ENCODE measurements at places on chromosomes 16 and 17.
A peak's percentile ranks its signal among the peaks of the same experiment; 100 is the strongest.

- DNase-seq, result no peak
Observed at GRCh38 chr17:57696050-57696449, 49.0 kb downstream of the CCDC182 start.

- no peak for DNase-seq
Observed at GRCh38 chr17:46792071-46792470, 26.4 kb downstream of the WNT3 start.

DNA sequence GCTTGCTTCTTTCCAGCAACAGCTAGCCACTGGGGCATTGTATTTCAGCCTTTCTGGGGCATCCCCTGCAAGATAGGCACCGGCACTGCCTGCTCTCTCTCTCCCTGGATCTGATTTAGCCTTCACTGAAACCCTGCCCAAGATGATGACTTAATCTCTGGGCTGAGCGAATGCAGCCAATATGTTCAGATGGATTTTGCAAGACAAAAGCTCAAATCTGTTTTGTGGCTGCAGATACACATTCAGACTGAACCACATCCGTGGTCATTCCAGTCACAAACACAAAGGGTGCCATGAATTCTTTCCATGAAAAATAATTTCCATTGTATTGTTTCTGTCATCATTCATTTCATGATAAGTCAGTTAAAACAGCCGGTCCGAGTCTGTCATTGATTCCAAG is 24.2 kb downstream of the SOST start:
- no peak for DNase-seq

- DNase-seq, result no peak
Observed at GRCh38 chr17:42667088-42667951, 8.2 kb downstream of the TUBG2 start.

DNA sequence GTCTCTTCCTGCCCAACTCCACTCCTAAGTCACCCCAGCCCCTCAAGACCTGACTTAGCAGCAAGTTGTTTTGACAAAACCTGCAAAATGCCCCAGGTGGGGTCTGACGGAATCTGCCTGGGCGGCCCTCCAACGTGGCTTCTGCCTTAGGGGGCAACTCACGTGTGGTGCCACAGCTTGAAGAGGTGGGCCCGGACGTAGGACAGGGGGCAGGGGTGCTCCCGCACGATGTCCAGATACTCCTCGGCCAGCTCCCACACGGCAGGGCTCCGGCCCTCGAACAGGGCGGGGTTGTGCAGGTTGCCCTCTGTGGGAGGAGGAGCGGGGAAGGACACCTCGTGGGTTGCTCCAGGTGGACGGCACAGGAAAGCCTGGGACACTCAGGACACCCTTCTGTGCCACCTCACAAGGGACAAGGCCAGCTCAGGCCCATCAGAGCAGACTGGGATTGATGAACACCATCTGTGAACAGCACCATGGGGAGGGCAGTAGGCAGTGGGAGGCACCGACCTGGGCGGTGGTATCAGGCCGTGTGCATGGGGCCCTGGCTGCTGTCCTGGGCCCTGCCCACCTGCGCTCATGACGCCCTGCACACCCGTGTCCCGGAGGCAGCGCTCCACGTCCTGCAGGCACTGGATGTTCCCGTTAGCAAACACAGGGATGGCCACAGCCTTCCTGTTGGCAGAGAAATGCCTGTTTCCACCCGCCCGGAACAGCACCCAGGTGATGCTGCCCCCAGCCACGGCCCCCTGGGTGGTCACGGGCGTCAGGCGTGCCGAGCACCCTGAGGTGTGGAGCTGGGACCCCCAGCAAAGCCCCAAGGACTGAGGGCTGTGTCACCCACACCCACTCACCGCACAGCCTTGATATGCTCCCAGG is 4.3 kb downstream of the DUS1L start:
- no peak for DNase-seq

DNA sequence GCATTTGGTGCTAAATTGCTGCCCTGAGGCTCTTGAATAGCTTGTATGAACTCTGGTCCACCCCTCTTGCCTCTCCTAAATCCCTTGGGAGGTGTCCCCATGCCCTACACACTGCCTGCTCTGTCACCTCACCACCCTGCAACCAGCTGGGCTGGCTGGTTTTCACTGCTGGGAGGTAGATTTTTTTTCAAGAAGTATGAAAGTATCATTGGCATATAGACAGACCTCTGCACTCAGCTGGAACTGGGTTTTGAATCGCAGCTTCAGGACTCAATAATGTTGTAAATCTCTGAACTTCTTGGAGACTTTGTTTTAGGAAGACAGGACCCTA is 184.9 kb downstream of the MSI2 start:
- DNase-seq, result no peak

GRCh38 chr16:16045296-16045695 is 95.9 kb downstream of the ABCC1 start:
- no peak for DNase-seq

- no peak for DNase-seq
Observed at GRCh38 chr17:76956846-76957540, 88.8 kb downstream of the MGAT5B start.

DNA sequence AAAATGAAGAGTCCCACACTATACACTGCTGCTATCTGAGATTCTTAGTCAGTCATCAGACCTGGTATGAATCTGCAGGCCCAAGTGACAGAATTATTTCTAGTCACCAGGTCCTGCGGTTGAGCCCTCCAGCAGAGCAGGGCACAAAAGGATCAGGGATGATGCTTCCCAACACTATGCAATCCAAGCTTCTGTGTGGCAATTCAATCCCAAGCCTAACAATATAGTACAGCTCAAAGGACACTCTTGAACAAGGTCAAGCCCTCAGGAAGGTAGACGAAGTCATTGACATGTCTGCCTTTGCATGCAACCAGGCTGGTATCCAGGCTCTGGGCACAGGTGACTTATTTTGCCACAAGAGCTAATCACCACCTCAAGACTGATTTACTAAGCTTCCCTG is 5.8 kb downstream of the DCUN1D3 start:
- no peak for DNase-seq

GRCh38 chr17:77772461-77772897 is 186.0 kb upstream of the TNRC6C start:
- no peak for DNase-seq

GRCh38 chr16:78677181-78677731 is 577.8 kb downstream of the WWOX start:
- DNase-seq, result no peak

DNA sequence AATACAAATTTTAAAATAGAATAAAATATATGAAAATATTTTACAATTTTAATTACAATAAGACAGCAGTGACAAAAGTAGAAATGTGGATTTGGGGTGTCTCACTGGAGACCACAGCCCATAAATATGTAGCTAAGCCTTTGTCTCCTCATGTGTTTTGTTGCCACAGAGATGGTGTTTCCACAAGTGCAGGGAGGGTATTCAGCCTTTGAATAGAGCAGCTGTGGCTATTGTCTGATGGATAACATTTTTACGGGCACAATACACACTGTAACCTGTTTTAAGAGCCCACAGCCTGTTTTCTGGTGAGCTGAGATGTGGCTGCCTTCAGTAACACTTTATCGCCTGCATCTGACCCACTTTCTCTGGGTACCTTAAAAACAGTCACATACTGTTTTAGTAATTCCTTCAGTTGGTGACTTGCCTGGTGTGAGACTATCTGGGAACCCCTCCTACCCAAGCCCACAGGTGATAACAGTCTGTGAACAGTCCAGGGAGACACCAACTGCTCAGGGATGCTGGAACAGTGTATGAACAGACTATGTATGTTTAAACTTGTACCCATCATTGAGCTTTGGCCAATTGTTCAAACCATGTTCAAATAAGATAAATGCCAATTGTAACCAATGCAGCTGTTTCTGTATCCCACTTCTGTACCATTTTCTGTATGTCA is 7.8 kb upstream of the AHSP start:
- DNase-seq, result no peak

GRCh38 chr16:56609463-56609921 is 1.1 kb downstream of the MT2A start:
- DNase-seq, result no peak

DNA sequence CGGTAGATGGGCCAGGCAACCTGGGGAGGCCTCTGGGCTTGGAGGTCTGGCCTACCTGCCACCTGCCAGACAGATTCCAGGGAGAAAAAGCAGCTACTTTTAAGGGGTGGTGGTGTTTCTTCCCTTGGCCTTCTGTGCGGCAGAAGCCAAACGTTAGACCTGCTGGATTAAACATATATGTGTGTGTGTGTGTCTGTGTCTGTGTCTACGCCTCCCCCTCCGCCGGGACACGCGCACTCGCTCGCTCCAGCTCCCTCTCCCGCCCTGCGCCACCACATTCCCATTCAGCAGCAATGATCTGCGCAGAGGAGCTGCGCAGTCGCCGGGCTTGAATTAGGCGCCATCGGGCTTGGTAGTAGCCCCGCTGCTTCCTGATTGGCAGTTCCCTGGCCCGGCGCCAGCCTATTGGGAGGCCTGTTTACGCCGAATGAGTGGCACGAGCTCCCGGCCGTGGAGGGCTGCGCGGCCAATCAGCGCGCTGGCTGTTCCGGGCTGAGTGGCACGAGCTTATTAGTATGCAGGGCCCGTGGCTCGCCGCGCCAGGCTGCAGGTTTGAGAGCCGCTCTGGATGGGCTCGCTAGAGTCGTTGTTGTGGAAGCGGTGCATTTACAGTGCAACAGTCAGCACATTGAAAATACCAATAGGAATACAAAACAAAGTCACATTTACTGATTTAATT is at the start of gene BAHCC1:
Gene BAHCC1 (plus strand): TSS at position 537 of the 679 bp plus-strand sequence. CDS start 4,283 bp downstream, outside the sequence.
- DNase-seq, result peak; percentile 100

Data from coronary artery (tissue), 2 donors.